ENCODE measurements at places on chromosomes 5 and 9. TPM values are rescaled to one million over a fixed set of nuclear protein-coding genes. Genes with fewer than 3 reads are reported as not detected.

MOB3B gene
- 0.56 TPM for total RNA-seq

SLC34A3 gene
- total RNA-seq, result not detected

MLANA gene
- not detected for total RNA-seq

BAG1 gene
- 60.9 TPM for total RNA-seq

KCNIP1 gene
- not detected for total RNA-seq

Data from T-cell (primary cell).